ENCODE measurements at places on chromosomes 2 and 18.

DNA sequence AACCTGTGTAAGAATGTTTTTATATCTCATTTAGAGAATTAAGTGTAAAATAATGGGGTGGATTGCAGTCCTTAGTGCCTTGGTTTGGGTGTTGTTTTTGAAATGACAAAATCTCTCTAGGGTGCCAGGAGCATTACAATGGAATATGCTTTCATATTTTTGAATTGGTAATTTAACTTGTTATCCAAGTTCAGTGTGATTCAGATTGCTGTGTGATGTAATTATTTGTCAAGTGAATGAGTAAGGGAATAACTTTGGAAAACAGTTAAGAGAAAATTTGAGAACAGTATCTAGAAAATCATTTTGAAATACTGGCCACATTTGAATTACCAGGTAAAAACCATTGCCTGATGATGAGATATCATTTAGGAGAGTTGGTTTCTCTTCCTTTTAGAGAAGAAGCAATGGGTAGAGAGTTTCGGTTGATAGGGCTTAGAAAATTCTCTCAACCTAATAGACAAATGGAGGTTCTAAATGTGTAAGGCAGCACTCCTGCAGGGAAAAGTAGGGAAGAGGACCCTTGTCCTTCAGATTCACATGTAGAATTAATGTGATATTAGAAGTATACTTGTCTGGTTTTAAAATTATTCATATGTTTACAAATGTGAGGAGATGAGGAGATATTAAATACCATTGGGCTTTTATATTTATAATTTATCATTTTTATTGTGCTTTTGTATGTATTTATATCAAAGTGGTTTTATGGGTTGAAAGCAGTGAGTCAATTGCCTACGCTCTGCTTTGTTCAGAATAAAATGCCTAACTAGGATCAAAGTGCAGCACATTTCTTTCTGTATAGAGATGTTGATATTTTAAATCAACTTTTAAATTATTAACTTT lies 124.8 kb downstream of the PHLPP1 start:
- no peak for DNase-seq

- no peak for DNase-seq
These were observed 27.5 kb upstream of the GBX2 start for GRCh38 chr2:236195726-236196125.

DNA sequence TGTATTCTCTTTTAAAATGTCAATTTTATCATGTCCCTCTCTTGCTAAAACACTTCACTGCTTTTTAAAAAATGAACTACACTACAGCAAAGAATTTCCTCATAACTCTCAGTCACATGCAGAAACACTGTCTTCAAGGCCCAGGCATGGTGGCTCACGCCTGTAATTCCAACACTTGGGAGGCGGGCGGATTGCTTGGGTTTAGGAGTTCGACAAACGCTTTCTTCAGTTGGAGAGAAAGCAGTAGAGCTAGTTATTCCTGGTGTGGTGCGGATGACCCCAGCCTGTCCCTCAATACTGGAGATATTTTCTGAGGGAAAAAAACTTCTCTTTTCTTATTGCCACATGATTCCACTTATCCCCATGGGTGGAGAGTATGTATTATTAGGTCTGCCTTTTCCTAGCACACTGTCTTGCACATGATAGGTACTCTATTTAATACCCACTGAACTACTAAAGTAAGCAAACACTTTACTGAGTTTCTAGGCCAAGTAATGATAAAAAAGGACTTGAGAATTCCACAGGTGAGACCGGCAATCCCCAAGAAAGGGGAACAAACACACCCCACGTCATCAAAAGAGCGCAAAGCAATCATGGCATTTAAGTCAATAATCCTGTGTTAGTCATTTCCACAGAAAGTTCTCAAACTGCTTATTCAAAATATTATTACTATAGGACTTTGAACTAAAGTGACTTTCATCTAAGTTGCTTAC lies 77.1 kb downstream of the SPIRE1 start:
- DNase-seq, result no peak

- no peak for DNase-seq
These were observed 183.7 kb upstream of the ALKAL2 start for GRCh38 chr2:471560-471959.

DNA sequence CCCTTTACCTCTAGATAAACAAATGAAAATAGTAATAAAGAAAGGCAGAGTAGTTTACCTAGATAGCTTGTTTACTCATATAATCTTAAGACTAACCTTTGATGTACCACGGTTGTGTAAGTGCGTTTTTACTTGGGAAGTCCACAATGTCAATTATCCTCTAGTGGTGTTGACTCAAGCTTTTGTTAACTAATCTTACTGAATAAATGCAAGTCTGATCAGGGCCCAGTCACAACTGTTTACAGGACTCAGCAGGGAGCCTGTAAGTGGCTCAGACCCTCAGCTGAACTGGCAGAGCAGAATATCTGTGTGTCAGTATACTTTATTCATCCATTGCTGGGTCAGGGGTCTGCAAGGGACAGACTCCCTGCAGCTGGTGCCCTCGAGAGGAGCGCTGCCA lies 98.1 kb upstream of the ACAA2 start:
- DNase-seq, result peak; percentile 46

DNA sequence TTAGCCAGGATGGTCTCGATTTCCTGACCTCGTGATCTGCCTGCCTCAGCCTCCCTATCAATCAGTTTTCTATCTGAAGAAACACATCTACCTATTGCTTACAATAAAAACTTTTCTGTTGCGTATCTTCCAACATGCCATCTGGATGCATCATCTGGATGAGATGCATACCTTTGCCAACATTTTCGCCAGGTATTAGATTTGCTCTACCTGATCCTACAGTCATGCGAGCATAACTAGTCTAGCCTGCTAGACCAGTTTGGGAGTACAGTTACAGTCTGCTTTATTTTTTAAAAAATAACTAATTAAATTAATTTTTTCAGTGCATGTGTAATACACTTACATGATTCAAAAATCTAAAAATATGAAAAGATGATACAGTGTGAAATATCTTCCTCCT lies 334.0 kb upstream of the MEX3C start:
- DNase-seq, result no peak

Measured in NCI-H1105 (cell line).